ENCODE measurements at places on chromosomes 3 and 15. TPM values are rescaled to one million over a fixed set of nuclear protein-coding genes. Genes with fewer than 3 reads are reported as not detected.
A peak's percentile ranks its signal among the peaks of the same experiment; 100 is the strongest.

TGFBR2 gene
- total RNA-seq = 52.2 TPM

RLBP1 gene
- not detected for total RNA-seq

RASL12 gene
- total RNA-seq = 1.7 TPM

ACAN gene
- total RNA-seq = 171 TPM

DNA sequence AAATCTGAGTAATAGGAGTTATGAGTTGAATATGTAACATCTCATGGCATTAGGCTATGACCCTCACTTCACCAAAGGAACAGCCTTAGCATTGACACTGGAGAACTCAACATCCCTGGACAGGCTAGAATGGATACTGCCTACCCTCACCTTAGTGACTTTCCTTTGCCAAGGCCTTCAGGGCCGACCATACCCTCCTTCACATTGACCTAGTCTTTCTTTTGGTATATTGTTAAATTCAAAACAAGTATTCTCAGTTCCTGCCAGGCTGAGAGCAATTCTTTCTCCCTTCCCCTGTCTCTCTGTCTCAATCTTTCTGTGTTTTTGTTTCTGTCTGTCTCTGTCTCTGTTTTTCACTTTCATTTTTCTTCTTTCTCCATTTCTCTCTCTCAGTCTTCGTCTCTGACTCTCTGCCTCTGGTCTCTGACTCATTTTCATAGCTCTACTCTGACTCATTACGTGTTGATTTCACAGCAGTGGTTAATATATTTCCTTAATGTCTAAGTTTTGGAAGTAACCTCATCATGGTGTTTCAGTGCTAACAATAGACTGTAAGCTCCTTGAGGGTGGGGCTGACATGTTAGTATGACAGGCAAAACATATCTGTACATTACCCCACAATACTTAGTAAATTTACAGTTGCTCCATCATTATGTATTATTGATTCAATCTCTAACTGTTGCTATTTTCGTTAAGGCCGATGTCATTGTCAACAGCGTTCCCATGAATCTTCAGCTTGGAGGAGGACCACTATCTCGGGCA is 32.5 kb downstream of the PARP15 start:
- no peak for DNase-seq

DNA sequence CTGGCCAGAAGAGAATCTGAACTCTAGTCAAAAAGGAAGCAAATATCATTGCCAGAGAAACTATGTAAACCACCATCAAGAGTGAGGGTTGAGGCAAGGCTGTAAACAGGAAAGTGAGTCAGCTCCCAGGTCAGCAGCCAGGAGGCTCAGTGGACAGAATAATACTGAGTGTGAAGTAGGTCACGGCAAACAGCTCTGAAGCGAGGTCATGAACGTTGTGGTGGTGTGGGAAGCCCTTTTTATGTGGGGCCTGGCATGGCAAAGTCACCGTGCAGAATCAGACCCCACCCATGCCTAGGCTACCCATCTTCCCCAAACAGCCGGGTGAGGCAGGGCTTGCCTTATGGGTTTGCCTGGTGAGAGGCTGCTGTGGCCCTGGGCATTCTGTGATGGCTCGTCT is 43.9 kb downstream of the THBS1 start:
- DNase-seq = no peak

GRCh38 chr3:150721285-150722130 is 17.8 kb upstream of the ERICH6 start:
- no peak for DNase-seq

DNA sequence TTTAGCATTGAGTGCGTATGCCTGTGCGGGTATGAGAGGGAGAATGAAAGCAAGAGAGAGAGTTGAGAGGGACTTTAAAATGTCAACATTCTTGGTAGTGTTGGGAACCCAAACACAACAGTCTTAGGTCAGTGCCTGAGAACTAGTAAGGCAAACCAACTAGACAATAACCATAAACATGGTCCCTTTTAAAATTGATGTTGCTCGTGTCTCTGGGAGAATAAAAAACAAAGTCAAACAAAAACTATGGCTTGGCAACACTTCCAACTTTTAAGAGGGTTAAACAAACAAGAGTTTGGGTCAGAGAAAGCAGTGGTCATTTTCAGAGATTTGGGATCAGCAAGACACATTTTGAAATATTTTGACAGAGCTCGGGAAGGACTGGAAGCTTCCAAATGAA is 146.7 kb upstream of the THBS1 start:
- no peak for DNase-seq

GRCh38 chr3:181493423-181493822 is 218.3 kb upstream of the SOX2 start:
- no peak for DNase-seq

DNA sequence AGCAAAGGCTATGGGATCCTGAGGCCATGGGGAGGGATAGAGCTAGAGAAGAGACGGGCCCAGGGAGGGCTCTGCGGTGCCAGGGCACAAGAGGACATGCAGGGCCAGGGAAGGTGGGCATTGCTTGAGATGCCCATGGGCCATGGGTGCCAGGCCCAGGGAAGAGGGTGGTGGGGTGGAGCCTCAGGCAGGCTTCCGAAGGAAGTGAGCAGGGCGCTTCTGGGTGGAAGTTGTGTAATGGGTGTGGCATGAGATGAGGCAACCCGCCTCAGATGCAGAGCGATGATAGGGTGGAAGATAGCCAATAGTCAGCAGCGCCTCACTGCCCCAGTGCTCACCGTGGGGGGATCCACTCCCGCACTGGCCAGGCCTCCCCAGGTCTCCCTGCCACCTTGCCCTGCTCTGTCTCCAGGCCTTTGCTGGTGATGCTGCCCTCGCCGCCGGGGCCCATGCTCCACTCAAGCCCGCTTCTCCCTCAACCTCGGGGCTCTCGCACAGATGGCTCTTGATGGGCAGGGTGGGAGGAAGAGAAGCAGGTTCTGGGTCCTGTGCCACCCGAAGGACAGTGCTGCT is 51.4 kb downstream of the DNAJB8 start:
- DNase-seq = no peak

DNA sequence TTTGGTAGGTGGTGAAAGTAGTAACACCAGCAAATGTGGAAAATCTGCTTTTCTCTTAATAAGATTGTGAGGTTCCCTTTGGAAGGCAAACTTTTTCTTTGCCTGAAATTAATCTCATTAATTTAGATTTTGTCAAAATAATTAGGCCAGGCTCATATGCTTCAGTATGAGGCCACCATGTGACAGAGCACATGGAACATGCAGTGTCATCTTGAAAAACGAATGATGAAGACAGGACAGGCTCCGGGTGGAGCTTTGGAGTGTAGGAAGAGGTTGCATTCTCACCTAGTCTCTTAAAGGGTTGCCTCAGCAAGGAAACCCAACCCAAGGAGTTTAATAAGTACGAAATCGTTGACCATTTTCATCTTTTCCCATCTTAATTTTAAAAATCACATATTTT is 18.6 kb upstream of the LZTFL1 start:
- no peak for DNase-seq

DNA sequence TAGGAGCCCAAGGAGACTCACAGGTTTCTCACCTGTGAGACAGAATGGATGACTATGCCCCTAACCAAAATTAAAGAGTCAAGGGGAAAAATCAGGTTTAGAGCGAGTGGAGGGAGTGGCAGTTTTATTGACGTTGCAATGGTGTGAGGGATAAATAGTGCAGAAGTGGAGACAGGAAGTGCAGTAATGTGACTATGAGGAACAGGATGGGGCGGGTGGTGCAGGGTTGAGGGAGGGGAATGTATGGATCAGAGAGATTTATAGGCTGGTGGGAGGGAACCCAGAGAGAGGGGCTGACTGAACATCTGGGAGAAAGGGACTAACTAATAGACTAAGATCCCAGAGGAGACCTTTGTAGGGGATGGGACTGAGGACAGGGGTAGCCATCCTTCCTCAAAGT is 26.5 kb downstream of the EIF2AK4 start:
- no peak for DNase-seq

DNA sequence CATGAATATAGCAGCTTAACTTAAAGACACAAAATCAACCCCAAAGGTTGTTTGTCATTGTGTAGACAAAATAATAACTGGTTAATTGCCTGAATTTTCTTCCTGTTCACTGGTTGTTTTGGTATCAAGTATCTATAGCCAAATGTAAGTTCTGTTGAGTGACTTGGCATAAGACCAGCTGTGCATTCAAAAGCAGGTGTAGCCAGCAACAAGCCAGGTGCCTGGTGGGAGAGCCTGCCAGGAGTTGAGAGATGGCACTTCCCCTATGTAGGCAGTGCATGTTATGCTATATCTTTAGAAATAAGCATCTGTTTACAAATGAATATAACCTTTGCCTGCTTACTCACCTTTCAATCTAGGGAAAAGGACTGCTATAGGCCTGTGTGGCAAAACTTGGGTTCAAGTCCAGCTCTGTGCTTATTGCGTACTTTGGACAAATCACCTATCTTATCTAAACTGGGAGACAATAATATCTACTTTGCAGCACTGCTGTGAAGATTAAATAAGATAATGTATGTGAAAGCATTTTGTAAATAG is 84.9 kb upstream of the TBL1XR1 start:
- DNase-seq = no peak

GRCh38 chr3:158728851-158729250 is 3.4 kb downstream of the RARRES1 start:
- no peak for DNase-seq

DNA sequence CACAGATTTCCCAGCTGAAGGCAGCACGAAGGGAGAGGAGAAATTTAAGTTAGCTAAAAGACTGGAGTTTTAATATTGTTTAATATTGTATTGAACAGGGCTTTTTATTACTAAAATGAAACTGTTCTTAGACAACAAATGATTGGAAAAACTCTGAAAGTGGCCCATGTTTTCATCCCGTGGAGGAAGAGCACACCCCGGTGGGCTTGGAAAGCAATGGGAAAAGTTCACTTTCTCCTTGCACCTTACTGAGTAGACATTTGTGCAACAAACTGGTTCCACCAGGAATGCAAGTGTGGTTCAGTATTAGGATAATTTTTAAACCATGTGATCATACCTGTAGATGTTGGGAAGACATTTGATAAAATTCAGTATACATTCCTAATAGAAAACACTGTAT is 8.2 kb upstream of the ESYT3 start:
- no peak for DNase-seq

DNA sequence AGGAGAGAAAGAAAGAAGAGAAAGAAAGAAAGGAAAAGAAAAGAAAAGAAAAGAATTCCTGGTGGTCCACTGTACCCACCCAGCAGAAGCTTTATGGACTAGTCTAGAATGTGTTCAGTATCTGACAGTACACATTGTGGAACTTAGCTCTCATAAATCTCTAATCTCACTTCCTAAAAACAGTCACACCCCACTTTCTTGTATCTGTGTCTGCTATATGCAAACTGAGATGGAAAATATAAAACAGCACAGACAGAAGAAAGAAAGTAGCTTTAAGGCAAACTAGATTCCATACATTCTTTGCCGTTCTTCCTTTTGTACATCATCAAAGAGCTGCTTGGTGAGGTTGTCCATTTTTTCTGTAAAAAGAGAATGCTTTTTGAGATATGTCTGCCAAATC is 41.1 kb upstream of the GNB5 start:
- no peak for DNase-seq

DNA sequence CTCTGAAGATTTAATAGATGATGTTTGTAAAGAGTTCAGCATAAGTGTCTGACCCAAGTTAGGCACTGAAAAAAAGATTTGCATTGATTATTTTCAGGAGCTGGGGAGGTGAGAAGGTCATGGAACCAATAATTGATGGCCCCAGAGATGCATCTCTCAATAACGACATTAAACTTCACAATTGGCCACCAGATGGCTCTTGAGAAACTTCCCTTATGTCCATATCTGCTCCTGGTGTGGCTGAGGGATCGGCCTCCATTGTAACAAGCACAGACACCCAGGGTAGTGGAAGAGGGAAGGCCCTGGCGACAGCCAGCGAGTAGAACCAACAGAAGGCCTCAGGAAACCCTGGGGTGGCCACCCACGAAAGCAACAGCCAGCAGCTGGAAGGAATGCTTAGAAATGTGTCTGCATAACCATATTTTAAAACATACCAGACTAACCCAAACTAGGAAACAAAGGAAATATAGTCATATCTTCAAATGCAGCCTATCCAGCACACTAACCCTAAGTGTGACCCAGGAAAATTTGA is 536.7 kb downstream of the SOX2 start:
- no peak for DNase-seq

- peak; percentile 56 for DNase-seq
These were observed 130.6 kb downstream of the NSMCE3 start for GRCh38 chr15:29139072-29139471.

DNA sequence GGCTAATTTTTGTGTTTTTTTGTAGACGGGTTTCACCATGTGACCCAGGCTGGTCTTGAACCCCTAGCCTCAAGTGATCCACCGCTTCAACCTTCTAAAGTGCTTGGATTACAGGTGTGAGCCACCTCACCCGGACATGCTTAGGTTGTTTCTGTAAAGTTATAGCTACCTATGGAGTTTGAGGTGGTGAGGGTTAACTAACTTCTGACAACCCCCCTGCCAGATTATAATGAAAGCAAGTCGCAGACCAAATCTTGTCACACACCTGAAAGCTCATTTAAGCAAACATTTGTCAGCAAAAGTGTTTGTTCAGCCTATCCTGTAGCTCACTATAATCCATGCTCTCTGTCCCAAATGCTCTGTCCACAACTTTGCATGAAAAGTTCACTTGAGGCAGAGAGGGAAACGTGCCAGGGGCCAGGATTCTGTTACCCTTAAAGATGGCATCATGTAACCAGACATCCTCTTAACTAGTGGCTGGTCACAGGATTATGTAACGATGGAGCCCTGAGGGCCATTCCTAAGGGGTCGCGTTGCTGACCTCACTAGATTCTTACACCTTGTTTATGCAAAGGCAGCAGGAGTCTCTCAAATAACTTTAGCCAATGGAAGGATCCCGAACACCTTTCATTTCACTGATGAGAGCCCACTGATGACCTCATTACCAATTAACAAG is 24.1 kb upstream of the SENP5 start:
- DNase-seq = no peak

GRCh38 chr15:68272721-68273271 is 4.7 kb upstream of the FEM1B start:
- DNase-seq = no peak

DNA sequence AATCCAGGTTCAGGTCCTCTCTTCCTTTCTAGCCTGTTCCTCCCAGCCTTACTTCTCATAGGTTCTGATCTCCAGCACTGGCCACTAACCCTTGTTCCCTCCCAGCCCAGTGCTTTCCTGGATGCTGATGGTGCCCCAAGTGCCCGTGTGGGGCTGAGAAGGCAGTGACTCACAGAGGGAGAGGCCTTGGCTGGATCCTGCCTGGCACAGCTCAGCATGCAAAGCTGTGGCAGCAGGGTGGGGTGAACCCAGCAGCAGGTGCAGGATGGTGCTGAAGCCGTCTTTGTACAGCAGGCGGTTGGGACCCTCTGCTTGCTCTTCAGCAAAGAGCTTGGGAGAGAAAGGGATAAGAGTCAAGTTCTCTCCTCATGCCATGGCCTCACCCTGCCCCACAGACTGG is 7.6 kb downstream of the LPCAT4 start:
- DNase-seq = no peak

Data from chondrocyte (in vitro differentiated cells).